ENCODE measurements at places on chromosomes 12 and 14.

- DNase-seq: no peak
Measured at GRCh38 chr12:109920261-109920780, 20.2 kb downstream of the TCHP start.

DNA sequence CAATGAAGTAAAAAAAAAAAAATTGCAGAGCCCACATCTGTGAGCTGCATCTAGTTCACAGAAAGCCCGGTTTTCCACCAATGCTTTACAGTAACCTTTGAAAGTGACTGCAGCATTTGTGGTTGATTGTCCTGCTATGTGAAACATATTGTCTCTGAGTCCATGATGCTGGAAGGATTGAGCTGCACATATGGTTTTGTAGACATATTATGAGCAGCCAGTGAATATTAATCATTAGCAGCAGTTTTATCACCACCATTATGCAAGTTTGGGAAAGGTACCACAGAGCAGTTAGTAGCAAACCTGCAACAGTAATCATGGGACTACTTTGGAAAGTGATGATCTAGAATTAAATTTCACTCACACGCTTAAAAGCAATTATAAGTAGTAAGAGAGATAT lies 151.5 kb upstream of the PRICKLE1 start:
- no peak for DNase-seq

DNA sequence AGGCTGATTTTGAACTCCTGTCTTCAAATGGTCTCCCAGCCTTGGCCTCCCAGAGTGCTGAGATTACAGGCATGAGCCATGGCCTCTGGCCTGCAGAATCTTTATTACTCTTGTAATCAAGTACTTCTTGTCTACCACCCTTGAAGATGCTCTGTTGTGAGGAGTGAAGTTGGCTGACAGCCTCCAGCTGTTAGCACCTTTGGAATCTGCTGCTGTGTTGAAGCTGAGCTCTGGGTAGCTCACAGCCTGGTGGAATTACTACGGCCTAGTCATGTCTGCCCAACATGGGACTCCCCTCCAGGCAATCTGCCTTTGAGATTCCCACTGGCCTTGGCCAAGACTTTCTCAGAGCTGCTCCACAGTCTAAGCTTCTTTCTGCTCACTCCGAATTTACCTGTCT lies 5.8 kb upstream of the C12orf75 start:
- no peak for DNase-seq

- DNase-seq: no peak
Measured at GRCh38 chr14:66709291-66709690, 201.3 kb downstream of the GPHN start.

GRCh38 chr14:68462683-68463082 lies 330.2 kb downstream of the ZFP36L1 start:
- no peak for DNase-seq

DNA sequence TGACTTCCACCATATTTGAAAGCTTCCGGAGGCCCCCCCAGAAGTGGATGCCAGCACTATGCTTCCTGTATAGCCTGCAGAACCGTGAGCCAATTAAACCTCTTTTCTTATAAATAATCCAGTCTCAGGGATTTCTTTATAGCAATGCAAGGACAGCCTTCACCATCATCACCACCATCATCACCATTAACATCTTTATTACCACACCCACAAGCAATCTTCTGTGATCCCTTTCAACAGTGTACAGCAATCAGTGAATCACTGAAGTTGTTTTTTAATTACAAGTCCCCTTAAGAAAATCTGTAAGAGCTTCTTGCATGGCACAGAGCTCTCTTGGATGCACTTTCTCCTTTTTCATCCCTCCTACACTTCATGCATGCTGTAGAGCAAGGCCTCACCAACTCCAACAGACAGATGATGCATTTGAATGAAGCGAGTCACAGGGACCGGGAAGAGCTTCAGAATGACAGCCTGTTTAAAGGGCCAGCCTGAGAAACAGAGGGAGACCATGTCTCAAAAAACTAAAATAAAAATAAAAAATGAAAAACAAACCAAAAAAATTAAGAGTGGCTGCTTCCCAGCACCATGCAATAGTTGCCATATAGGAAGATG lies 83.6 kb upstream of the VASH1 start:
- no peak for DNase-seq

DNA sequence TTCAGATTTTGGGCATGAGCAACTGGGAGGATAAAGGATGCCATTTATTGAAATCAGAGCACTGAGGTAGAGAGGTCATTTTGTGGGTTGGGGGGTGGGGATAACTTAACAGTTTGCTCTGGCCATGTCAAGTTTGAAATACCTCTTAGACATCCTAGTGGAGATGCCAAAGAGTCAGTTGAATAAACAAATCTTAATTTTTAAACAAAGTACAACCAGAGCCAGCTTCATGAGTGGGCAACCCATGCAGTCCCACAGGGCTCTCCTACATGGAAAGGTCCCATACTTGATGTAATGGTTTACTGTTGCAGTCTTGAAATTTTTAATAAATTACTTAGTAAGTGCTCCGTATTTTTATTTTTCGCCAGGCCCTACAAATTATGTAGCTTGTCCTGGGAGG lies 81.2 kb downstream of the ANO4 start:
- DNase-seq: no peak

DNA sequence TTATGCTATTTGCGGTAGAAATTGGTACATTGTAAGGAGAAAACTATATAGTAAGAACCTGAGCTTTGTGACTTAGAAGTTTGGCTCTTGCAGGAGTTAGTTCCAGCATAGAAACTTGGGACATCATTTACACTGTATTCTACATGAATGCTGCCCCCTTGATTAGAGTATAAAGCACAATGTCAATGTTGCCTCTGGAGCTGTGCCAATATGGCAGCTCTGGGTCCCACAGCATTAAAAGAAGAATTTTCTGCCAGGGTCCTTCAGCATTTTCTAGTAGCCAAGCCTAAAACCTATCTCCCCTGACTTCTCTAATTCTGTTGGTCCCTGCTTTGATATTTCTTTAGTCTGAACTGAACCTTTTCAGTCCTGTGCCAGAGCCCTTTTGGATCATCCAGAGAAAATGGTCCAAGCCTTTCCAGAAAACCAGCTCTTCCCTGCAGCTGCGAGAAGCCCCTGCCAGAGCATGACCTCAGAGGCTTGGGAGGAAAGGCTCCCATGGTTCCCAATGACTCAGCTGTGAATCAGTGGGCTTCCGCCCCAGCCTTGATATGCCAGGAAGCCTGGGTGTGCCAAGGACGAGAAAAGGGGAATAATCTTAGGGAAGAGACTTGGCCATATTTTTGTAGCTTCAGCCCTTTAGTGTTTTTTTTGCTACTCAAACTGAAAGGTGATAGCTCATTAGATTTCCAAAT lies 43.2 kb downstream of the PLEKHG7 start:
- no peak for DNase-seq

DNA sequence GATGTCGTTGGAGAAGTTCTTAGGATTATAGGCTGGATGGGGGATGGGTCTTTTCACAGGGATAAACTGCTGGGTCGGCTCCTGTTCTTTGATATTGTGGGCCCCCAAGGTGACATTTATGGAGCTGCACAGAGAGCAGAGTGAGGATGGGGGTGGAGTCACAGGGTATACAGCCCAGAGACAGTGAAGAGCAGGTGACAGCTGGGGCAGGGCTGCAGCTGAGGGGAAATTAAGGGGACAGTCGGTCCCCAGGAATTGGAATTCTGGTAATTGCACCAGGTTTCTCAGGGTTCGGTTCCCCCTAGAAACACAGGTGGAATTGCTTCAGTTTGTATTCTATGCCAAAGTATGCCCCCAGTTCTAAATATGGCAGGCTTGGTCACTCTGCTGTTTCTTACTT lies 1.7 kb downstream of the GZMB start:
- DNase-seq: no peak

DNA sequence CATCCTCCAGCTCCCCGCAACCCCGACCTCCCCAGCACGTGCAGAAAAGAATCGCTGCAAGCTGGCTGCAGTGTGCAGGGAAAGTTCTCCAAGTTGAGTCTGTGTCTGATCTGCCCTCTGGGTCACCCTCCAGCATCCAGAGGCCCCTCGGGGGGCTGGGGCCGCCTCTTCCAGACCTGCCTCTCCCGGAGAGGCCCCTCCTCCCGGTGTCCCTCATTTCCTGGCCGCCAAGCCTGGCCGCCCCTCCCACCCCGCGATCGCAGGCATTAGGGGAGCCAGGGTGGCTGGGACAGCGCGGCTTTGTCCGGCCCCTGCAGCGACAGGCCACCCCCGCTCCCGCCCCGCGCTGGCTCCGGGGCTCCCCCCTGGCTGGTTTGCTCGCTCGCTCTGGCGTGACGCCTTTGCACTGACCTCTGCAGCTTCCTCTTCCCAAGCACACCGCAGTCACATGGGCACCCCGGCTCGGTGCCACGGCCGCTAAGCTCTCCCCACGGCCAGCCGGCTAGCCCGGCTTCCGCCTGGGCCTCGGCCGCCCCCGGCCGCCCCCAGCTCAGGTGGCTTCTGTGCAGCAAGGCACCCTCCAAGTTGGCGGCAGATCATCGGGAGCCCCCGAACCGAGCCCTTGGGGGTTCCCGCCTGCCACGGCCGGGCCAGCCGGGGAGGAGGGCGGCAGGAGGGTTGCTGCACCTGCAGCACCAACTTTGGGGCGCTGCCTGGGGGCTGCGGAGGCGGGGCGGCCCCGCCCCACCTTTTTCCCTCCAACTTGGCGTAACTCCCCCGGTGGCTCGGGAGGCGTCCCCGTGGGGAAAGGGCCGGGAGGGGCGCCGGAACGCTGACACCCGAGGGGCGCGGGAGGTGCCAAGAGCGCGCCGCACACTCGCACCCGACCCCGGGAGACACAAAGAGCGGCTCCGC lies 43.7 kb downstream of the KDM2B start:
- peak; percentile 47 for DNase-seq

DNA sequence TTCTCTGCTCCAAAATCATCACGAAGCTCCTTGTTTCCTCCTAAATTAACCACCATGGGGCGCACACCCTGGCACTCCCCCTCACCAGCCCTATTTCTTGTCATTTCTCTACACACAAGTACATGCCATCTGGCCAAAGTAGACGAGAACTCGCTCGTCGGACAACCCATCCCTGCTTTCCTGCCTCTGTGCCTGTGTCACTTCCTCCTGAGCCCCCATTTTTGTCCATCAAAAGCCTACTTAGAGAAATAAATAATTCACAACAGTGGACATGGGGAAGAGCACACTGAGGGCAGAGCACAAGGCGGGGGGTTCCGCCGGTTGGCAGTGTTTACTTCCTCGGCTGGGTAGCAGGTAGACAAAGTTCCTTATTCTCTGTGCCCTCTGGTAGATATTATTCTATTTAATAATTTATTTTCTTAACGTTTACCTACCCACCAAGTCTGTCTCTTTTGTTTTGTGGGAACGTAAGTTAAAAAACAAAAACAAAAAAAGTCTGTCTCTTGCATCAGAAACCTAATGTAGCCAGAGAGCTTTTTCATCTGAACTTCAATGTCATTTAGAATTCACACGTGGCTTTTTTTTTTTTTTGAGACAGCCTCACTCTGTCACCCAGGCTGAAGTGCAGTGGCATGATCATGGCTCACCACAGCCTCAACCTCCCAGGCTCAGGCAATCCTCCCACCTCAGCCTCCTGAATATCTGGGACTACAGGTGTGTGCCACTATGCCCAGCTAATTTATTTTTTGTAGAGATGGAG lies 6.0 kb downstream of the VPS37B start:
- no peak for DNase-seq

DNA sequence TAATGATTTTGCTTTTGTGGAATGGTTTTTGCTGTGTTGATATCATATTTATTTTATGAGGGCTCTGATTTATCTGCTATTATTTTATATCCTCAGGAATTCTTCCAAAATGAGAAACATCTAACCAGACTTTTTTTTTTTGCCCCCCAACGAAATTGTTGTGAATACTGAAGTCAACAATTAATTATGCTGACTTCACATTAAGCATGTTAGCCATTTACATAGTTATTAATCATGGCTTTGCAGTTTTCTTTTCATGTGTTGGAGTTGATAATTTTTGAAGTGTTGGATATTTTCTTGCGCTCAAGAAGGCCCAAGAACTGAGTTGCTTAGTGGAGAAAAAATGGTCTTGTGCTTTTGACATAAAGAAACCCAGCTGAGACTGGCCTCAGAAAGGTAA lies 246.6 kb upstream of the CRY1 start:
- DNase-seq: no peak

- DNase-seq: no peak
Measured at GRCh38 chr14:31201111-31201510, 6.5 kb downstream of the HECTD1 start.

GRCh38 chr12:65384240-65384639 lies 105.8 kb downstream of the MSRB3 start:
- DNase-seq: no peak

GRCh38 chr12:57219993-57220754 lies 3.6 kb downstream of the NXPH4 start:
- DNase-seq: no peak

DNA sequence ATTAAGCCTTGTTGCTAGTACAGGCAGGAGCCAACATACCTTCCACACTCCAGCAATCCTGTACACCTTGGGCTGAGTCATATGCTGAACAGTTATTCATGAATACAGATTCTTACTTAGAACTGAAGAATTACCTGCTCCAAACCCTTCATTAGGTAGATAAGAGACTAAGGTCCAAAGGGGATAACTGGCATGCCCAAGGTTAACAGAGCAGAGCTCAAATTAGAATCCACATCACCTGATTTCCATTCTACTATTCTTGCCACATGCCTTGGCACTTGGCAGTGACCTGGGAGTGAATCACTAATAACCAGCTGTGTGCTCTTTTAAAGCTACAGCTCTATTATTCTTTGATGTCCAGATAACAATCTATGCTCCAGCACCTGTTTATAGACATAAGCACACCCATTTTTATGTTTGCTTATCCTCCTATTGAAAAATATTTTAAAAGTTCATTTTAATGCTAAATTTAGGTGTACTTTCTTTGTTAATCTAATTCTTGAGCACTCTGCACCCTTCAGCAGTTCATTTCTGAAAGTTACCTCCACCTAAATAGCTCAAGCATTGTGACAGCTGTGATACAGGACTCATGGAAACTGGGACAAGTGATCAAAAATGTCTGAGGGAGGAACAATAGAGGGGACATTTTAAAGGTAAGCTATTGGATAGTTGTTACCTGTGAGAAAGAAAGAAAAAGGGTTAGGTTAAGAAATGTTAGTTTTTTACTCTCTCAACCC lies 19.4 kb downstream of the LPCAT3 start:
- DNase-seq: no peak

- DNase-seq: no peak
Measured at GRCh38 chr14:53532853-53533252, 379.7 kb upstream of the DDHD1 start.

GRCh38 chr12:92465786-92466295 lies 236.9 kb upstream of the PLEKHG7 start:
- no peak for DNase-seq

GRCh38 chr12:112664569-112664968 lies 127.0 kb upstream of the RPH3A start:
- DNase-seq: no peak
